ENCODE measurements at places on chromosomes 11 and 22. TPM values are rescaled to one million over a fixed set of nuclear protein-coding genes. Genes with fewer than 3 reads are reported as not detected.

The TRIM51 gene
- not detected for total RNA-seq

The GGTLC3 gene
- total RNA-seq, result not detected

The ACCSL gene
- not detected for total RNA-seq

The ZNF70 gene
- 3.5 TPM for total RNA-seq

The CD3D gene
- not detected for total RNA-seq

The PACSIN3 gene
- 14.7 TPM for total RNA-seq

The SAA4 gene
- total RNA-seq, result not detected

The NAALAD2 gene
- total RNA-seq, result 0.35 TPM

The CWF19L2 gene
- total RNA-seq, result 9.5 TPM

The MS4A7 gene
- not detected for total RNA-seq

All from smooth muscle cell of the coronary artery (primary cell).